ENCODE measurements at places on chromosomes 12 and 14. TPM values are rescaled to one million over a fixed set of nuclear protein-coding genes. Genes with fewer than 3 reads are reported as not detected.
A peak's percentile ranks its signal among the peaks of the same experiment; 100 is the strongest.

Gene TAMALIN
- total RNA-seq = 15.2 TPM

Gene BCL11B
- not detected for total RNA-seq

GRCh38 chr14:58082491-58083098, 69.4 kb downstream of the ARMH4 start:
- no peak for DNase-seq

DNA sequence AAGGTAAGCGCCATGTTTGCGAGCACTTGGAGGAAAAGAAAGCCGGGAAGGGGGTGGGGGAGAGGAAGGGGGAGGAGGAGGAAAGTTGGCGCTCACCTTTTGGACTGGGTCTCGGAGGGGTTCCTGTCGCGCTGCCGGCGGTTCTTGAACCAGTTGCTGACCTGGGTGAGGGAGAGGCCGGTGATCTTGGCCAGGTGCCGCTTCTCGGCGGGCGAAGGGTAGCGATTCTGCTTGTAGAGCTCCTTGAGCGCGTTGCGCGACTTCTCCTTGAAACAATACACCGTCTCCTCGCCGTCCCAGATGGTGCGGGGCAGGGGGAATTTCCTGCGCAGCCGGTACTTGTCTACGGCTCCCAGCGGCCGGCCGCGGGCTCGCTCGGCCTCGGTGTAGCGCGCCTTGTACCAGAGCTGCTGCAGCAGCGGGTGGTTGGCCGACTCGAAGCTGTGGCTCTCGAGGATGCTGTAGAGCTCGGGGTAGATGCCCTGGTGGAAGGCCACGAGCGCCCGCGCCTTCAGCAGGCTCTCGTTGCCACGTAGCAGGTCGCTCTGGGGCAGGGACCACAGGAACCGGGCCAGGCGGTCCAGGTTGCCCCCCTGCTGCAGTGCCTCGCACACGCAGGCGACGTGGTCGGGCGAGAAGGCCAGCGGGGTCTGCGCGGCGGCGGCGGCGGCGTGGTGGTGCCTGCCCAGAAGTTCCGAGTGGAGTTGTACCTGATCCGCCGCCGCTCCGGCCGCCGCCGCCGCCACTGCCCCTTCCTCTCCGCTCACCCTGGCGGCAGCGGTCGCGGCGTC, 840 bp downstream of the SIX4 start:
- DNase-seq = peak; percentile 11

DNA sequence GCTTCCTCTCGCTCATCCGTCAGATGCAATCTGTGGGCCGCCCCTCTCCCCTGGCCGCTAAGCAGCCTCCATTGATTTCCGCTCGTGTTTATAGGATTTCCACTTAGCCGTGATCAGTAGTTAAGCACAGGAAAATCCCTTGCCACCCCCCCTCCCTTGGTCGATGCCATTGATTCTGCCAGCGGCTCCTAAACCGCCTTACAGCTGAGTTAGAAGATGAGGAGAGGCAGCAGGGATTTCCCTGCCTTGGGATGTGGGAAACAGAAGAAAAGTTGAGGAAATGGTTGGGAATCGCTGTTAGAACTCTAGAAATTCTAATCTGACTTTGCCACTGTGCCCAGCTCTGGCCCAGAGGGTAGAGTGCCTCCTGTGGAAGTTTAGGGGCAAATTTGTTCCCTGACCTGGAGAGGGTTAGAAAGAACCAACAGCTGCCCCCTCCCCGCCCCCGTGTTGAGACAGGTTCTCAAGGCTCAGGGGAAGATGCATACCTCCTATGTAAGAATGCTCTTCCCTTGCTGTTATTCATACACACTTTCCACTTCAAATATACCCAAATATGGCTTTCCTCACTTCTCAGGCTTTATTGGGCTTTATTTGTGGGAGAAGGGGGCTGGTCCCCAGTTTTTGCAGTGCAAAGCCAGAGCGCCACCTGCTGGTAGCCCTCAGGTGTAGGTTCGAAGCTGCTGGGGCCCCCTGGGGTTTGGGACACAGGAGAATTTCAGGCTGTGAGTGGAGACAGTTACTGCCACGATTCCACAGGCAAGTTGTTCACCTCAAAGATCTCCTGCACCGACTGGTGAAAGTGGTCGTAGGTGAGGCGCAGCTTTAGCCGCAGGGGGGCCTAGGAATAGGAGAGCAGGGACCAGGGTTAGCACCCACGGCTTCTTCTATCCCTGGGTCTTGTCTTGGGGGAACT, 3.2 kb downstream of the THTPA start:
- no peak for DNase-seq

All from heart left ventricle (tissue), 16 donors.